ENCODE measurements at places on chromosomes 6 and 20.

DNA sequence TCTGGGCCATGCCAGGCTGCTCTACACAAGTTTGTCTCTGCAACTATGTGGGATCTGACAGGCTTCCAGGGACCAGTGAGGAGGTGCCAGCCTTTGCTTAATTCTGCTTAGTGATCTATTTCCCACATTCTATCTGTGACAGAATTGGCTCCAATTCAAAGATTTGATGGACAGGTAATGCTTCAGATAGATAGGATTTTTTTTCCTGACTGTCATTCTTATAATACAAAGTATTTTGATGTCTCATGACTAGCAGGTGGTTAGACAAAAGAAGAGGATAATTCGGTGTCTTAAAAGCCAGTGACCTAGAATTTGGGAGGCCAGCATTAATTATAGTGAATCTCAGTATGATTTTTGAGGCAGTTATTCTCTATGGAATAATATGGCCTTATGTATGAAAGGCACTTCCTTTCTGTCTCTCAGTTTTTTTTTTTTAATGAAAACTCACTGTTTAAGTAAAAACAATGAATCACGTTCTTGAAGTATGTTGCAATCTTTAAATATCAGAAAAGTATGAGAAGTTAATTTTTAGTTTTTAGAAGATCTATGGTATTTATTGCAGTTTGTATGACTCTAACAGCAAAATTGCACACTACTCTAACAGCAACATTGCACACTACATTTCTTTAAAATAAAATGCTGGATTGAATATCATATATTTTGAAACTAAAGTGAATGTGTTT is 43.7 kb downstream of the TMEM200A start:
- no peak for DNase-seq

DNA sequence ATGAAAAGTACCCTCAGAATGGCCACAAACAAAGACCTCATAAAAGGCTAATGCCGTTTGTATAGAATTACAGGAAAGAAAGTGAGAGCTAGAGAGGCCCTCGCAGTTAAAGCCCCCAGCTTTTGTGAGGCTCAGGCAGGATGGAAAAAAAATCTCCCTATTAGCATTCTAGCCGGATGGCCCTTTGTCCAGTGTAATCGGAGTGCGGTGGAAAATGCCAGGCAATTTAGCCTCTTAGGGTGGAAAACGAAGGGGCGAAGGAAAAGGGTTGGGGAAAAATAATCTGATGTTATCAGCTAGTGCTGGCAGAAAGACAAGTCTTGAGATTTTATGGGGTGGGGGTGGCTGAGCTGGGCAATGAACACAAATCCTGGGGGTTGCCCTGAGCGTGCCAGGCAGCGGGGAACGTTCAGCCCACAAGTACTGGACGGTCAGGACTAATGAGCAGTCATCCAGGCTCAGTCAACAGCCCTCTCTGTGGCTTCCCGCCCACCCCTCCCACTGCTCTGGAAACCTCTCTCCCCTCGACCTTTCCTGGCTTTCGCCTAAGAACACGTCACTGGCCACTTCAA is 92.4 kb downstream of the PSMG4 start:
- DNase-seq = no peak

DNA sequence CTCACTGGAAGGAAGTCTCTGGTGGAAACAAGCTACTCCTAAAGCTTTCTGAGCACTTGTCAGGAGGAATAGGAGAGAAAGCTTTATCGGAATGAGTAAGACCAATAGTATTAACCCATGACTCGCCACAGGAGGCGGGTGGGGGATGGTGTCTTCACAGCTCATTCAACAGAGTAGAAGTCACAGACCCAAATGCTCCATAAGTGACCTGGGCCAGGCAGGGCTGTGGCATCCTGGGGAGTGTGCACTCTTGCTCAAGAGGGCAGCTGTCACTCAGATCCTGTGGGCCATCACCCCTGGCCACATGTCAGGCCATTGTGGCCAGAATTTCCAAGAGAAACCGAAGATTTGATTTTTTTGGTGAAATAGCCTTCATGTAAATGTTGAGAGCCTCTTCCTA is 116.0 kb downstream of the SYCP2 start:
- no peak for DNase-seq

DNA sequence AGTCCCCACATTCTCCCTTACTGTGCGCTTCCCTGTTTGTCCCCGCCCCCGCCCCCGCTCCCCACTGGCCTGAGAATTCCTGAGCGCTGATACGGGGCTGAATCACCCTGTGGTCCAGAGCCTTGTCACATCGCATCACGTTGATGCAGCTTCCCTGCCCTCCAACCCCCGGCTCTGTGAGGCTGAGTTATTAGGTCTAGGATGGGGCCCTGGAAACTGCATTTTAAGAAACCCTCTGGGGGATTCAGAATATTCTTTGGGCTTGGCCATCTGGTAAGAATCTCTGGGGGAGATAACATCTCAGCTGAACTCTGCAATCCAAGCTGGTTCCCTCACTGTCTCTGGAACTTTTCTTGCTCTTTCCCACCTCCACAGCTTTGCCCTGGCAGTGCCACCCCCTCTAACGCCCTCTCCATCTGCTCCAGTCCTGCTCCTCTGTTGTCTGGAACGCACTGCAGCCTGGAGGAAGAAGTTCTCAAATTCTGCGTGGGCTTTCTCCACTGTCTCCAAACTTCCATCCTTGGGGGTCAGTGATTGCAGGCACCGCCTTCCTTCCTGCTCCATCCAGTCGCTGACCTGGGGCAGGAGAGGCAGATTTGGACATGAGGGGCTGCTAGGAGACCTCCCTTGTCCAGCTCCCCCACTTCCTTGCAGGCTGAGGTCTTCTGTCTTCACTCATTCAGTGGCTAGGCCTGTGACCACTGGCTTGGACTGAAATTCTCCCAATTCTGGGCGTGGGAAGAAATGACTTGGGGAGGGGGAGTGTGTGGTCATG is 42.6 kb downstream of the KIAA1755 start:
- DNase-seq = no peak

DNA sequence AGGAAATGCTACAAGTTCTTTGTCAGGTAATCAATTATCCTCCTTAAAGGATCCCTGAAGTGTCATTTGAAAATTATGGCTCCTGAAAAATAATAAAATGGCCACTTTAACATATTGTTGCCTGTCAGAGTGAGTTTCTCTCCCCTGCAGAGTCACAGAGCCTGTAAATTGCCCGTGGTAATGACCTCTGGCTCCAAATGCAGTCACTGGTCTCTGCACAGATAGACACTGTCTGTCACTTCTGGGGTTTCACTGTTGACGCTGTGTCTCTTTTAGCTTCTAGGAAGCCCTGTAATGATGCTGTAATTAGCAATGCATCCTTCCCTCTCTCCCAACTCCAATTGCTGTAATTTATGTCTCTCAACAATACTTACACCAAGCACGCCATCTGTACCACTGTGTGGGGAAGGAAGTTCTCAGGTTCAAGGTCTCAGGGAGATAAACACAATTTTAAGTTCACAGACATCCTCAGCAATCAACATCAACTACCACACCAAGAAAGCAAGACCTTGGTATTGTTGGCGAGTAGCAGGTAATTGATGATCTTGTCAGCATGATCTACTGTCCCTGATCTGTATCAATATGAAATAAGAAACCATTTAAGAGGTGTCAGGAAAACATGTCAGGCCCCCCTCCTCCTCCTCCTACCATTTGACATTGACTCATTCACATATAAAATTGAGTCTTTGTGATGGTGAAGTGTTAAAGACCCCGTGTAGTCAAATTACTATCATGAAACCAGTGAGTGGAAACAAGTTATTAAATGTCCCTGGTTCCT is 91.2 kb upstream of the SULF2 start:
- no peak for DNase-seq

GRCh38 chr6:119446609-119447008 is 97.0 kb upstream of the MAN1A1 start:
- DNase-seq = no peak

GRCh38 chr6:107666084-107666980 is 157.8 kb downstream of the SCML4 start:
- DNase-seq = no peak

DNA sequence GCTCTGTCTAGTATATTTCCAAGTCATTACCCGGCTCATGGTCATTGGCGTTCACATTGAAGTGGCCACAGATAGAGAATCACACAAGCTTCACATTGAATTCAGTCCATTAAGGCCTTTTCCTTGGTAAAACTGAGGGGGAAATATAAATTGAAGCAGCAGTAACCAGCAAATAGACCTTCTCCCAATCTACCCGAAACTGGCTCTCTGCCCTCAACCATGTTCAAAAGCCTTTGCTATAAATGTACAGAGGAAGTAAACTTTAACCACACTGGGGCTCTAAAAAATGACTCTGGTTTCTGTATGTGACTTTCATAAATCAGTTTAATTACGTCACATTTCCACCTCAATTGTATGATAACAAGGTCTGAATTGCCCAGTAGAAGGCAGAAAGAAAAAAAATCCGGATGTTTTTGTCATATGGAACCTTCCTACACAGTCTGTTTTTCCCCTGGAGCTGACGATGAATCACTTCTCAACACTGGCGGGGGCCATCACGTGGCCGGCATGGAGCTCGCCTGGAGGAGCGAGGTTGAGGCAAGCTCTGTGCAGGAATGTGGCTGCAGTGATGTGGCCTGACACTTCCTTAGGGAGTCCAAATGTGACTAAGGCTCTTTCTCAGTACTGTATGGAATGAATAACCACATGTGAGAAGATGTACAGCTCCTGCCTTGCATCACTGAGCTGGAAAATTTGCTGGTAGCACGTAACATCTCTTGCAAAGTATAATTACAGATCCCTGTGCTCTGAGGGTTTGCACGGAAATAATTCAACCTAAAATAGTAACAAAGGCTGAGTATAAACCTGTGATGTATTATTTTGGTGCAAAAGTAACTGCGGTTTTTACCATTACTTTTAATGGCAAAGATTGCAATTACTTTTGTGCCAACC is 58.6 kb upstream of the SNX9 start:
- DNase-seq = peak; percentile 86

DNA sequence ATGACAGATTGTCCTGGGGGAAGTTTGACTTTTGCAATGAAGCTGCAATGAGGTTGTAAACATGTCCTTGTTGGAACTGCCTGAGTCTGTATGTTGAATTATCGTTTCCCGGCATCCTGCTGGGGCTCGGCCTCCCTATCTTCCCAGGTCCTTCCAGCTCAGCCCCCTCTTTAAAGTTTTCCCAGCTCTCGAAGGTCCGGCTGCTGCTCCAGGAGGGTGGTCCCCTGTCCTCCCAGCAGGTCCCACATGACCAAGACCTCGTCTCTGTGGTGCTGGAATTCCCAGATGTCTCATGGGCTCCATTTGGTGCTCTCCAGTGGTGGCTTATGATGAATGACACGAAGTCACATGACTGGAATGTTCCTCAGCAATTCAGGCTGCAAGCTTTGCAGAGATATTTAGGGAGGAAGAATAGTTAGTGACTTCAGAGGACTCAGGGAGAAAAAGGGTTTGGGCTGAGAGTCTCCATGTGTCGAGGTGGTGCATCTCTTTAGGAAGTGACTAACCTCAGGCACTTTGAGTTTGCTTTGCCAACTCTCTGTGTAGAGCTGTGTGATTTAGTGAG is 21.4 kb downstream of the SMOC2 start:
- no peak for DNase-seq

- DNase-seq = no peak
Observed at GRCh38 chr6:11659757-11660156, 118.8 kb downstream of the ADTRP start.

DNA sequence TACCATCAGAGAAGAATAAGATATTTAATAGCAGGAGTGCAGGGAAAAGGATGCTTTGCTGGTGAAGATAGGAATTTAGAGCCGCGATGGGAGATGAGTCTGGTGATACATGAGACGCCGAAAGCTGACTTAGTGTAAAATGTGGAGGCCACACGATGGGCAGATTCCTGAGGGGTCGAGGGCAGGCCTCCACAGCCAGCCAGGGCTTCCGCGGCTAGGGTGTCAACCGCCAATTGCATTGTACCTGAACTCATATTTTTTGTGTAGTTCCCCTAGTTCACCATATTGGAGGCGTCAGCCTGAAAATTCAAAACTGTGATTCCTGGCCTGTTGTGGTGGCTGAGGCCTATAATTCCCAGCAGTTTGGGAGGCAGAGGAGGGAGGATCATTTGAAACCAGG is 8.5 kb downstream of the ETV7 start:
- no peak for DNase-seq

DNA sequence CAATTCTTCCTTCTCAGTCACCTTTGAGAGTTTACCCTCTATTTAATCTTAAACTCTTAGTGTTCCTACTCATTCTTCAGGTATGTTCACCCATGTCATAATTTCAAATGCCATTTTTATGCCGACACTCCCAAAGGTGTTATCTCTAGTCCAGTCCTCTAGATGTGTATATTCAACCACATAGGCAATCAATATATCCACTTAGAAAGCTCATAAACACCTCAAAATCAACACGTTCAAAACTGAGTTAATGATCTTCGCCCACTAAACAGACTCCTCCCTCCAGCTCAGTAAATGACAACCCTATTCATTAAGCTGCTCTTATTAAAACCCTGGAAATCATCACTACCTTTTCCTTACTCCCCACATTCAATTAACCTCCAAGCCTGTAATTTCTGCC is 6.4 kb downstream of the OSTM1 start:
- DNase-seq = no peak

Measured in CD4-positive, alpha-beta T cell treated with Interleukin-6 for 4 hours (primary cell).